ENCODE measurements at places on chromosomes 5 and 9.

DNA sequence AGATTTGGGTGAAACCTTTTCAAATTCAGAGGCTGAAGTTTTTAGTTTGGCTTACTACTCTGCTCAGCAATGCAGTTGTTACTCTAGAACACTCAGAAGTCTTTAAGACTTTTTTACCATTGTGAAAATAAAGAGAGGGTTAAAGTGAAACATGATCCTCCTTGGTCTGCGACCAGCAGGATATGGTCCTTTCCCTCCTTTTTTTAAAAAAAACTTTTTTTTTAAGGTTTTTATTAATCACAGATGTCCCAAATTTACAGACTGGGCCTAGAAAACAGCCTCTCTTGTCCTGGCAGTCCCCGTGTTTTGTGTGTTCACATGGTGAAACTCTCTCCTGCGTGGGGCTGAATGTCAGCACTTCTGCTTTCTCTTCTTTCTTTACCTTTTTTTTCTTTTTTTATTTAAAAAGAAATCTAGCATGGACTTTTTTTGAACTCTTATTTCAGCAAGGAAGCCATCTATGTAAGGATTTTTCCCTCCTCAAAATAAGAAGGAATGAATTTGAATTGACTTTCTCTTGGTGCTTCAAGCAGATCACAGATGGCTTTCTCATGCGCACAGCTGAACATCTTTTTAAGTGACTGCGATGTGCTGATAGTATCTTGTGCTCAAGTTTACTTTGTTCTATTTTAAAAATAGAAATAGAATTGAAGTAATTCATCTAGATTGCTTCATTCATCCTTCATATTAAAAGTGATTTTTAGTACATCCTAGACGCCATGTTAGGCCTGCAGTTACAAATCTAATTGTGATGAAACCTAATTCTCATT lies 128.7 kb upstream of the OTULINL start:
- no peak for DNase-seq

- DNase-seq = no peak
These were observed 851 bp upstream of the ZDHHC12 start for GRCh38 chr9:128724744-128725211.

DNA sequence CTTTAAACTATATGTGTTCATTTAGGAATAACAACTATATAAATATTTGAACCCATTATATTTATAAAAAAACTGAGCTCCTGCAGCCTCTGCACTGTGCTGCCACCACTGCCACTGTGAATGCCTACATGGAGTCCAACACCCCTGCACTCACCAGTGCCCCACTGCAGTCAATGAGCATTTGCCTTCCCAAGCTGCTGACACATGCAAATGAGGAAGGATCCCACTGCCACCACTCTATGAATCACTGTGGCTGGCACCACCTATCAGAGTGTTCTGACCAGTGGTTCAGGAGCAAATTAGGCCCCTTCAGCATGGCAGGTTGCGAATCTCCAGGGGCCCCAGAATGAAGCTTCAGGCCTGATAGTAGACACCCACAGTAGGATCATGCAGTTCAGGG lies 9.1 kb downstream of the IFNA5 start:
- DNase-seq = no peak

DNA sequence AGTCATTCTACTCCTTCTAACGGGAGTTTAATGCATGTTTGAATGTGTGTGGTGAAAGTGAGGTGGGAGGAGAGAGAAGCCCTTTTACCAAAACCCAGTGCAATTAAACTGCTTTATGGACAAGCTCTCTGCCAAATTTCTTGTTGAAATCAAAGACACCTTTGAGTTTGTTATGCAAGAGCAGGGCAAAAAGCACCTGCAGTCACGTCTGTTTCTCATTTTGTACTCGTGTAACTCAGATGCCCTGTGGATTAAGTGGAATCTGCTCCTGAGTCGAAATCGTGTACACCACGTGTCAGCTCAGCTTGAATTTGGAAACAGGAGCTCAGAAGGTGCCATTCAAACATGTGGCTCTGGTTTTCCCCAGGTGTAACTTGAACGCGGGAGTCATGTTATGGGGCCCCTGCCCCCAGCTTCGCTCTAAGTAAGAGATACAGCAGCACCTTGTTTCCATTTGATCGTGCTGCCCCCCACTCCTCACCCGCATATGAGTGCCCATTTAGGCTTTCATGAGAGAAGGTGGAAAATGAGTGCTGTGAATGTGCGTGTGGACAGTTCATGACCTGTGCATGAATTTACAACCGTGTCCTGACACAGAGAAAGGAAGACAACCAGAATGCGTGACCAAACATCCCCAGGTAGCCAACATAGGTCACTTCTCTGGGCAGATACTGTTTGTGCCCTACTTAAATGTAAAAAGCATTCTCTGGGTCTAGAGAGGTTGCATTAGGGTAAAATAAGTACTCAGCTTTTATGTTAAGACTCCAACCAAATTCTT lies 347.0 kb upstream of the SLC30A5 start:
- no peak for DNase-seq

DNA sequence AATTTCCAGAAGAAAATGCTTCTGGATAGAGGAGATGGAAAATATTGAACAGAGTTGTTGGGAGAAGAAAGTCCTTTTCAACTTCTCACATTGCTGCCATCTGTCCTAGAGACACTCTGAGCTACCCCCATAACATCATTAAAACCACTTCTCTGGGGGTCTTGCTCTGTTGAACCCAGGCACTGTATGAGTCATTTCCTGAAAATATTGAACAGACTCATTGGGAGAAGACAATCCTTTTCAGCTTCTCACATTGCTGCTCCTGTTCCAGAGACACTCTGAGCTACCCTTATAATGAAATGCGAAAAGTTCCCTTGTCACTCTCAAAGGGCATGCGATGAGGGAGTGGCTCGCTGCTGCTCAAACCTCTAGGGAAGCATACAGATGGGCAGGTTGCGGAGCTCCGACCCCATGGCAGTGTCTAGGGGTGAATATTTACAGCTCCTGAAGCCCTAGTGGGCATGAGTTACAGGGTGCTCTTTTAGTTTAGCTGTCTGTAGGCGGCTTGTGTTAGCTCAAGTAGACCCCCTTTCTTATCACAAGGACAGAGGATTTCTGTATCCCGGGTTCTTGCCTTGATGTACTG lies 90.7 kb downstream of the CDKN2A start:
- DNase-seq = no peak

DNA sequence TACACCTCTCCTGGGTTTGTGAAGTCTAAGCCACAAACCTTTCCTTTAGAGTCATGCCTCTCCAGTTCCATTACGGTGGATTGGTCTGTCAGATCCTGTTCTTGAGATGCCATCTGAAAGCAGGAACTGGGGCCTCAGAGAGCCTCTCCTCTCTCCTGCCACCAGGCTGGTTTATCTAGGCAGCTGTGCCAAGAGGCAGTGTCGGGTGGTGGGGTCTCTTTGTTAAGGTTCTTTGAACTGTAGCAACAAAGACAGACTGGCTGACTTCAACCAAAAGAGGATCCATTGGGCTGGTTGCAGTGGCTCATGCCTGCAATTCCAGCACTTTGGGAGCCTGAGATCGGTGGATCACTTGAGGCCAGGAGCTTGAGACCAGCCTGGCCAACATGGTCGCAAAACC lies 66.0 kb upstream of the ANGPTL2 start:
- DNase-seq = no peak

DNA sequence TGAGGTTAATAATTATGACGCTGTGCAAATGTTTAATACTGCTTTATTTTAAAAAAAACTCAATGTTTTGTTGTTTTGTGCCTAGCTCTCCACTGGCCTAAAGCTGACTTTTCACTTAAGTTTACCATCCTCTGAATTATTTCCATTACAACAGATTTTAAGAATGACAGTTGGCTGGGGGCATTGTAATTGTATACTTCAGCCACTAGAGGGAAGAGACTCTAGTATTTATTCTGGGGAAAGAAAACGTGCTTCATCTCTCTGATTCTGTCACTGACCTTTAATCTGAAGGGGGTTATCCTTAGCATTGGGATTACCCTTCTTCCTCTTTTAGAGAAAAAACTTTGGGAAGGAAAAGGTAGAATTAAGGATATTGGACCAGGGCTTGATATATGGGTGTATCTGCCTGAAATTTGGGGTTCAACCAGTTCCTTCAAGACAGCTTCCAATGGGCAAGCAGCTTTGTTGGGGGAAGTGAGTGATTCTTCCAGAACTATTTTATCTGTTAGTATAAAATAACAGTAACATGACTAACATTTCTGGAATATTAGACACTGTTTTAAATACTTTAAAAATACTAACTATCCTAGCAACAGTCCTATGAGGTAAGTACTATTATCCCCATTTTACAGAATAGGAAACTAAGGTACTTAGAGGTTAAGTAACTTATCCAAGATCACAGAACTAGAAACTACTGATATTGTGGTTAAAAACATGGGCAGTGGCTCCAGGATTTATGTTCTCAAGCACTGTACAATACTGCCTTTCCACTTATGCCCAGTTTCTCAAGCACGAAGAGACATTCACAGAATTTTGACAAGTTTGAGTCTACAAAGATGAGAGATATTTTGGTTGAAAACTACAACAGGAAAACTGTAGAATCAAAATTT lies 208.4 kb downstream of the CD180 start:
- no peak for DNase-seq

DNA sequence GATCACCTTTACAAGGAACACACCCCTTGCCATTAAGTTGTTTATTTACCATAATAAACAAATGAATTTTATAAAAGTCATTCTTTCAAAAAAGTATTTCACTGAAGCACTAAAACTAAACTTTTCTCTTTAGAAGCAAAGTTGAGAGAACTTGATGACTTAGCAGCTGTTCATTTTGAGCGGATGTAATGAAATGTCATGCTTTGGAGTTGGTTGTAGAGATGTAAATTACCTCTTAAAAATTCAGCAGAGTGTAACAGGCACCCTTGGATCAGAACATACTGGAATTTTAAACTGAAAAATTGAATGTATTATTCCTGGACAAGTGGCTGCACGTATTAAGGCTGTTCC lies 617.2 kb downstream of the PDE4D start:
- DNase-seq = no peak

- peak; percentile 26 for DNase-seq
These were observed 839 bp downstream of the GABRG2 start for GRCh38 chr5:162068412-162068811.

DNA sequence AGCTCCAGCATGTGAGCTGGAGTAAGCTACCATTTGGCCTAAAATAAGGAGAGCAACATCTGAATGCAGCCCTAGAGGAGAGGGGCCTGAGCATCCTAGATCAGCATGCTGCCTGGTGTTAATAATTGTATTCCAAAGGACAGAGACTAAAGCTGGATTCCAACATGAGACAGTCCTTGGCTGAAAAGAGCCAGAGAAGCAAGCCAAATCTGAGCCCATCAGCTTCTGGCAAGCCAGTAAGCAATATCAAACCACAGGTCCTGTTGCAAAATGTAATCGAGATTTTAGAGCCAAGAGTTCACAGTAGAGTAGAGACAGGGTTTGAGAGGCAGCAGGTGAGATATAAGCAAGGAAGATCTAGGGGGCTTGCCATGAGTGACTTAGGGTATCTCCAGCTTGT lies 42.3 kb upstream of the DMAC1 start:
- no peak for DNase-seq

DNA sequence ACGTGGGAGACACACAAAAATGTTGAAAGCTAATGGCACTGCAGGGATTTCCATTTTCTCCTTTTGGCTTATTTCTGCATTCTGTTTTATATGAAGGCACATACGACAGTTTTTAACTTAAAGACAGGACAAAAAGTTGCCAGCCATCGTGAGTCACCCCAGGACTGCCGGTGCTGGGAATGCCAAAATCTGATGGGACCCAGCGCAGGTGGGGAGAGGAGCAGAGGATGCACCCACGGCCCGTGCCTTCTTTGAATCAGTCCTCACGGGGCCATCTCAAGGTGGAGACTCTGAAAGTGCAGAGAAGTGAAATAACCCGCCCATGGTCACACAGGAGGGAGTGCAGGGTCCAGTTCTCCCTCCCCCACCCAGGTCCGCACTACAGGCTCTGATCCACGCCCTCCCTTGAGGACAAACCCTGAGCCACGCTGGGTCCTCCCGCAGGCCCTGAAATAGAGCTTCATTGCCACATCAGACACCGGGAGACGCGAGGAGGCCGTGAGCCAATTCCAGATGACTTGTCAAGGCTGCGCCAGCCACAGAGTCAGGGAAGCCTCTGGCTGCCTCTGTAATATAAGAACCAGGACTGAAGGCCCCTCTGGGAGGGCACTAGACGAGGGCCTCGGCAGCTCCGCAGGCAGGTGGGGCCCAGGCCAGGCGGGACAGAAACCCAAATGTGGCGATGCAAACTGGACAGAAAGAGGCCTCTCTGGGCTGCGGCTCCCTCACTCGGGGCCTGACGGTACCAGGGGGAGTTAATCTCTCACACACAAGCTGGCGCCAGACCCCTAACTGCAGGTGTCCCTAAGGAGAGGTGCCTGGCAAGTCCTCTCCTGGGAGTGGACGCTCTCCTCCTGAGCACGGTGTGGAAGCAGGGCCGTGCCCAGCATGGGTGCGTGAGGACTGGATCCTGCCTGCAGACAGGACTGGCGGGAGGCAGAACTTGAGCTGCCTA lies 22.9 kb downstream of the ADAMTS2 start:
- no peak for DNase-seq

GRCh38 chr5:83718936-83719495 lies 1.6 kb downstream of the HAPLN1 start:
- DNase-seq = no peak

DNA sequence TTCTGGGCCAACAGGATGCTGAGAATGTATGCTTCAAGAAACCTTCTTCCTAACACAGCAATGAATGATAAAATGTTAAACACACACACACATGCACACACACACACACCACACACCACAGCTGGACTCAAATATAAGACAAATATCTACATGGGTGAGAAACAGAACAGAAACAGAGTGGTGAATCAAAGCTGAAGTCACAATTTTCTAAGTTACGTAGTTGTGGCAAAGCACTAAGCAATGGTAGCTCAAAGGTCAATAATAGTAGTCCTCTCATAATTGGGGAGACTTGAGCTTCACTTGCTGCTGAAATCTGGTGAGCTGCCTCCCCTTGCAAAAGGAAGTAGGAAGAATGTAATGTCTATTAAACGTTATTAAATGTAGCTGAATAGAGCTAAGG lies 33.7 kb upstream of the ITGA1 start:
- DNase-seq = no peak

- no peak for DNase-seq
These were observed 8.1 kb downstream of the PRDM12 start for GRCh38 chr9:130672466-130672865.

GRCh38 chr9:28899267-28899666 lies 1326.0 kb upstream of the C9orf72 start:
- no peak for DNase-seq

DNA sequence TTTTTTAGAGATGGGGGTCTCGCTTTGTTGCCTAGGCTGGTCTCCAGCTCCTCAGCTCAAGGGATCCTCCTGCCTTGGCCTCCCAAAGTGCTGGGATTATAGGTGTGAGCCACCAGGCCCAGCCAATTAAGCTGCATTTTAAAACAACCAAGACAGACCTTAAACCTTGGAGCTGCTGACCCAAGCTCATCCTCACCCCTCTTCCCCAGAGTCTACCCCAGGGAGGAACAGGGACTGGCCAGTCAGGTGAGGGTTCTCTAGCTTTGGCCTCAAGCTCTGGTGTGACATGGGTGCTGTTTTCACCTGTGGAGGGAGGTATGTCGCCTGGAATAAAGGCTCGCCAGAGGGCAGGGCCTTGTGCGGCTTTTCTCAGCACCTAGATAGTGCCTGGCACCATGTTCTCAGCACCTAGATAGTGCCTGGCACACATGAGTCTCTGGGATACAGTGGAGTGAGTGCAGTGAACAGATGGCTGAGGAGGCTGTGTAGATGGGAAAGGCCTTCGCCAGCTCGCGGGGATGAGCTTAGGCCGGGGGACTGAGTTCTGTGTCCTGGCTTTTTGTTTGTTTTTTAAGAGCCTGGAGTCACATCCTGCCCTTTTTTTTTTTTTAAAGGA lies 7.4 kb downstream of the CDK9 start:
- DNase-seq = no peak

- DNase-seq = peak; percentile 24
These were observed 6.4 kb downstream of the ARRDC1 start for GRCh38 chr9:137611623-137612609.
